ENCODE measurements at places on chromosomes 2 and 18.

DNA sequence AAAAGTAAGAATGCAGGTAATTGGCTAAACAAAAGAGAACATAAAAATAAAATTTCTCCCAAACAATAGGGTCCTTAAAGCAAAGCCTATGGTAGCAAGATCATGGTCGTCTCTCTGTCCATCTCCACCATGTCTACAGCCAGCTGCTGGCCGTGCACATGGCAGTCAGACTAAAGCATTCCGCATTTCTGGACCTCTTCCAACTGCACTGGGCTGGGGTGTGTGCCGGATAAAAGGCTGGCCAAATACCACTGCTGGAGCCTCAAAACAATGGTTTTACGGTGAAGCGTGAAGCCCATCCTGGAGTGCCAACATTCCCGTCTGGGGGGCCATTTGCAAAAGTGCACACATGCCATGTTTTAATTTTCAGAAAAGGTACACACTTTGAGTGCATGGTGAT lies 74.8 kb upstream of the PIEZO2 start:
- no peak for DNase-seq
- no peaks in the 10 kb centered on the region for H3K36me3 ChIP-seq
- no peak overlapping the region for H3K4me3 ChIP-seq

GRCh38 chr2:6927186-6927585 lies 10.0 kb downstream of the RNF144A start:
- peak; percentile 42 for DNase-seq
- H3K4me1 ChIP-seq = peaks cover 10% of the 10 kb centered on the region
- no peaks in the 10 kb centered on the region for H3K27me3 ChIP-seq
- H3K27ac ChIP-seq = peak overlapping the region; percentile 56
- H3K4me3 ChIP-seq = no peak overlapping the region

DNA sequence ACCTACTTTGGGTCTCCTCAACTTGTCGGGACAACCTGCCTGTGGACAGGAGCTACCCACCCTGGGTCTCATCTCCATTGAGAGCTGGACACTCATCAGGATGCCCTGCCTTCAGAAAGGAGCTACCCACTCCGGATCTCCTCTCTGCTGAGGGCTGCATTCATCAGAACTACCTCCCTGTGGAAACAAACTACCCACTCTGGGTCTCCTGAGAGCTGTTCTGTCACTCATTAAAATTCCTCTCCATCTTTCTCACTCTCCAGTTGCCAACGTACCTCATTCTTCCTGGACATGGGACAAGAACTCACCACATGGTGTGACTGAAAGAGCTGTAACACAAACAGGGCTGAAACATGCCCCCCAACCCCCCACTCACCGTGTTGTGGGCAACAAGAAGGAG lies 22.5 kb upstream of the UBE2F start:
- no peaks in the 10 kb centered on the region for H3K27me3 ChIP-seq
- no peak for DNase-seq
- no peaks in the 10 kb centered on the region for H3K36me3 ChIP-seq
- no peak overlapping the region for H3K27ac ChIP-seq
- no peaks in the 10 kb centered on the region for H3K4me1 ChIP-seq

DNA sequence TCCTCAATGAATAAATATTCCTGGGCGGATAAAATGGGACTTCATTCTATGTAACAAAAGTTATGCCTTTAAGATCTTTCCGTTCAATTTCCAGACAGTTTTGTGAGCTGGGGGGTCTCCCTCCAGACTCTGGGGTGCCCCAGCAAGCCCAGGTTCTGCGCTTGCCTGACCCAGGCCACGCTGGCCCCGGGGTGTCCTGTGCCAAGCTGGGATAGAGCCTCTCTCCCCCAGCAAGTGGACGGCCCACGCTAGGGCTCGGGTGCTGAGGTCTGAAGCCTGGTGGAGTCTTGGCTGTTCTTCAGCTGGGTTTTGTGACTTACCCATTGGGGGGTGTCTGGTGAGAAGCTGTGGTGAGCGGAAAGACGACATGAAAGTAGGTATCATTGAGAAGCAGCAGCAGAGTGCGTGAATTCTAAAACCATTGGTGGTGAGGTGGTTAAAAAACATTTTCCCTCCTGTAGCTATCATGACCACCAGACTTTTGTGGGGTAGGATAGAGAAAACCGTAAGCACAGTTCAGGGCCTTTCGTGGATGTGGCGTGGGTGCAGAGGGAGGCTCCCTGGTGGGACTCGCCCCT lies 346.8 kb downstream of the ANAPC1 start:
- no peaks in the 10 kb centered on the region for H3K27me3 ChIP-seq
- H3K27ac ChIP-seq = no peak overlapping the region
- H3K4me3 ChIP-seq = no peak overlapping the region
- H3K4me1 ChIP-seq = peaks cover 14% of the 10 kb centered on the region
- DNase-seq = no peak
- H3K36me3 ChIP-seq = no peaks in the 10 kb centered on the region

DNA sequence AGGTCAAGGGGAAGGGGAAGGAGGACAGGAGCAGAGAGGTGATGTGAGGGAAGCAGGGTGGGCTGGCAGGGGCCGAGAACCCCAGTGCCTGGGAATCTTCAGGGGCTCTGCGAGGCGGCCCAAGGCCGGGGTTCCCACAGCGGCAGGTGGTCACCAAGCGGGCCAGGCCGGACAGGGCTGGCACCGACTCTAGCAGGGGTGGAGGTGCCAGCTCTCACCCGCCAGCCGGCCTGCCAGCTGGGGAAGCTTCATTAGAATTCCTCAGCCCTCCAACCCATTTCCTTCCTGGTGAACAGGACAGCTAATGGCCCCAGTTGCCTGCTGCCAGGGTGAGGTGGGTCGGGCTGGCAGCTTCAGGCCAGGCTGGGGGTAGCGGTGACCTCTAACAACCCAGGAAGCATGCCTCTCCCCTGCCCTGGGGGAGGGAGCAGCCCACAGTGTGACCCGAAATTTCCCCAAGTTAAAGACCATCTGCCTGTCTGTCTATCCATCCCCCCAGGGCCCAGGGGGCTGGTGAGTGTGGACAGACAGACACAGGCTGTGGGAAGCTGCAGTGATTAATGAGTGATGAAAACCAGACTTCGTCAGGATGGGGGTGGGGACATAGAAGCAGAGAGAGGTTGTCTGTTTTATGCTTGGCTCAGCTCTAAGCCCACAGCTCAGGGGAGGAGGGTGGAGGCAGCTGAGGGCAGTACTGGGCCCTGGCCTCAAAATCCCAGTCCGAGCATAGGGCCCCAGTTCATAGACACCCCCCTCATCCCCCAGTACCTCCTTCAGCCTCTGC lies 144.1 kb downstream of the ZFP36L2 start:
- H3K4me3 ChIP-seq = no peak overlapping the region
- no peaks in the 10 kb centered on the region for H3K27me3 ChIP-seq
- no peaks in the 10 kb centered on the region for H3K36me3 ChIP-seq
- peaks cover 34% of the 10 kb centered on the region for H3K4me1 ChIP-seq

GRCh38 chr2:165636959-165637358 lies 157.1 kb downstream of the GALNT3 start:
- H3K4me3 ChIP-seq = no peak overlapping the region
- no peak overlapping the region for H3K27ac ChIP-seq
- DNase-seq = no peak
- peaks cover 9% of the 10 kb centered on the region for H3K4me1 ChIP-seq

All from cardiac muscle cell (in vitro differentiated cells and primary cell).